Stromal cell of bone marrow (primary cell): ENCODE measurements at places on chromosomes 12 and 14.

GRCh38 chr12:118925407-118925806 lies 55.9 kb upstream of the SRRM4 start:
- no peak for DNase-seq

DNA sequence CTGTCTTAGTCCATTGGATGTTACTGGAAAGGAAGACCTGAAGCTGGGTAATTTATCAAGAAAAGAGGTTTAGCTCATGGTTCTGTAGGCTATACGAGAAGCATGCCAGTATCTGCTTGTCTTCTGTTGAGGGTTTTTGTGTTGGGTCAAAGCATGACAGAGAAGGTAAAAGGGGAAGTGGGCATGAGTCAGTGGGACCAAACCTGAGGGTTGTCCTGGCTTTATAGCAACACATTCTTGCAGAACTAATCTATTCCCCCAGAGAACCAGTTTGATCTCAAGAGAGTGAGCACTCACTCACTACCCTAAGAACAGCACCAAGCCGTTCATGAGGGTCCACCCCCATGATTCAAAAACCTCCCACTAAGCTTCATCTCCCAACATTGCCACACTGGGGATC lies 19.0 kb upstream of the KRAS start:
- no peak for DNase-seq

GRCh38 chr14:48129472-48129871 lies 454.1 kb upstream of the MDGA2 start:
- no peak for DNase-seq

DNA sequence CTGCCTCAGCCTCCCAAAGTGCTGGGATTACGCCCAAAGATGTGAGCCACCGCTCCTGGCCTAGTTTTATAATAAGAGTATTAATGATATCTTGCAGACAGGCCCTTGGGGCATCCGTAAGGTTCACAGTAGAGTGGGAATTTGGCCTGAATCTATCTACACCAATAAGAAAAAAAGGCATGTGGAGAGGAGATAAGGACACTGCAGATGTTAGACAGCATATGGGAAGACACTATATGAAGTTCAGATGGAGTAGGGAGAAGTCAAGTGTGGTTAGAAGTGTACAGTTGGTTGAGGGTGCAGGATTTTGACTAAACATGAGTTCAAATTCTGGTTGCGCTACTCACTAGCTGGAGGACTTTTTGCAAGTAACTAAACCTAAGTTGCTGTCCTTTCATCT lies 8.5 kb upstream of the TTC8 start:
- DNase-seq: no peak

DNA sequence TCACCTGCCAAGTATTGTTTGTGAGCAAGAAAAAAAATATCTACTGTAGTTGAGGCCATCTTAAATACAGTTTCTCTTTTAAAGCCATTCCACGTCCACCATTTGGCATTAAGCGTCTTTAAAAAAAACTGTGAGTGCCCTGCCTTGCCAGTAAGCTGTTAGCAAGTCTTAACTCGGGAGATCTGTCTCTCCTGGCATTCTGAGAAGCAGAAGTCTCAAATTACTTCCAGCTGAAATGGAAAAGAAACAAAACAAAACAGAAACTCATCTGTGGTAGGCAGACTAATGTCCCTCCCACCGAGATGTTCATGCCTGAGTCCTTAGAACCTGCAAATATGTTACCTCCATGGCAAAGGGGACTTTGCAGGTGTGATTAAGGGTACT lies 126.2 kb downstream of the CRADD start:
- peak; percentile 83 for DNase-seq

GRCh38 chr12:40226705-40227104 lies 1.9 kb downstream of the LRRK2 start:
- peak; percentile 86 for DNase-seq

GRCh38 chr14:101120641-101121507 lies 217.4 kb upstream of the RTL1 start:
- no peak for DNase-seq

DNA sequence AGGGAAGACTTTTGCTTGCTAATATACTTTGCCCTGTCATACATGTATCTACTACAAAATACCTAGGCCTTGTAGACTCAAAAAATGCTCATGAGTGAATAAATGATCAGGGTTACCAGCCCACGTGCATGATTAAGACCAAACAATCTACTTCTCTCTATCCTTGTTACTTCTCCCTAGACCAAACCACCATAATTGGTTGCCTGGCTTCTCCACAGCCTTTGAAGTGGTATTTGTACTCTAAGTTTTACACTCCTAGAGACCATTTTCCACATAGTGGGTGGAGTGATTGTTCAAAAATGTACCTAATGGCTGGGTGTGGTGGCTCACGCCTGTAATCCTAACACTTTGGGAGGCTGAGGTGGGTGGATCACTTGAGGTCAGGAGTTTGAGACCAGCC lies 14.1 kb upstream of the RPS6KL1 start:
- DNase-seq: no peak

GRCh38 chr12:38392554-38393144 lies 76.1 kb downstream of the ALG10B start:
- DNase-seq: no peak

DNA sequence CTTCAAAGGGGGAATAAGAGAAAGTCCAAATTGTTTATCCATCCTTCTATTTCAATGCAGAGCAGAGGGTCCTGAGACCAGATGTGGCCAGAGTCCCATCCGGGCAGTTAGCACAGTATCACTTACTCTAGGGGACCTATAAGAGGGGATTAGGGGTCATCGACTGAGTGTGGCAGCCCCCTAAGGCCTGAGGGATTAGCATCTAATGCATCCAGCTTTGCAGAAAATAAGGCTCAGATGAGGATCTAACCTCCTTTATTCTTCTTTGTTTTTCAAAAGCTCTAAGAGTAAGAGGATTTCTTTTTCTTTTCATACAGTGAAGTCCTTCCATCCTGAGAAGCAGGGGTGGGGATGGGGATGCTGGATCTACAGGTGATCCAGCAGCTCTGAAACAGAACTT lies 43.5 kb downstream of the NEUROD4 start:
- no peak for DNase-seq

- no peak for DNase-seq
These were observed 2.7 kb downstream of the CS start for GRCh38 chr12:56297400-56297799.

DNA sequence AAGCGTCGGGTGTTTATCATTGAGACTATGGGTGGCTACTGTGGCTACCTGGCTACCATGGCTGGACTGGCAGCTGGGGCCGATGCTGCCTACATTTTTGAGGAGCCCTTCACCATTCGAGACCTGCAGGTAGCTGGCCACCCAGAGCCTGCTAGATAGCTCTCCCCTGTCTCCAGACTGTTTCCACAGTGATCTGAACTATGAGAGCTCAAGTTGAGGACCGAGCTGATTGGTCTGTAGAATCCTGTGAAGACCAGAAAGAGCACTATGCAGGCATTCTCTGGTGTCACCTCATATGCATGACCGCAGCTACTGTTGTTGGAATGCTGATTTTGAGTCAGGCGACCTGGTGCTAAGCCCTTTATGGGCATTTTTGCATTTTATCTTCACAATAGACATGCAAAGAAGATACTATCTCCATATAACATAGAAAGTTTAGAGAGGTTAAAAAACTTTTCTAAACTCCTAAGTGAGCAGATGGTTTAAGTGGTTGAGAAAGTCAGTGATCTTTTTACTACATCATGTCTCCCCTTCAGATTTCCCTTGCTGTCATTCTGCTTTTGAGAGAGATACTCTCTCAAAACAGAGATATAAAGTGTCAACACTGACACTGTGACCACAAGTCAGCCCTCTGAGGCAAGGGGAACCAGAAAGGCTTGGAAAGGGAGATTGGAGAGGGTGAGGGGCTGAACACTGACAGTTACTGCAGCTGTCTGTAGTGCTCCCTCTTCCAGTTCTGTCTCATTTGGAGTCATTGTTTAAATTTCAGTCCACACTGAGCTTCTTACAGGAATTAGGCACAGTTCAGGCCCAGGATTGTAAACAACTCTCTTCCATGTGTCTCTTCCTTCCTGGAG lies 14.3 kb downstream of the ASB8 start:
- no peak for DNase-seq

GRCh38 chr14:81147140-81147897 lies 73.4 kb downstream of the GTF2A1 start:
- no peak for DNase-seq

DNA sequence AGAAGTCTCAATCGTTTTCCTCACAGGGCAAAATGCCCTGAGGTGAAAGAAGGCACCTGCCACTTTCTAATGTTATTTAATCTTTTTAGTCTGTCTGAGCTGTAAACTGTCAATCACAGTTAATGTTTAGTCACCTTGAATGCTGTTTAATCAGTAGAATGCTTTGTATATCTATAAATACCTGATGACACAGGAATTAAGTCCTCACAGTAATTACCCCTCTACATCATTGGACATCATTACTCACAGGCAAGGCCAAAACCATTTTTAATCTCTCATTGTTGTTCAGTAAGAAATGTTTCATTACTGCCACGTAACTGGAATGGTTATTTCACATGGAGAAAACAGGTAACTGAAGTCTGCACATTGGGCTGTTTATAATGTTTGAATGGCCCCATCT lies 178.8 kb downstream of the EXOC5 start:
- no peak for DNase-seq
